ENCODE measurements at places on chromosomes 16 and 17. TPM values are rescaled to one million over a fixed set of nuclear protein-coding genes. Genes with fewer than 3 reads are reported as not detected.

- no peak for DNase-seq
These were observed 470.1 kb downstream of the TOX3 start for GRCh38 chr16:52076801-52077201.

DNA sequence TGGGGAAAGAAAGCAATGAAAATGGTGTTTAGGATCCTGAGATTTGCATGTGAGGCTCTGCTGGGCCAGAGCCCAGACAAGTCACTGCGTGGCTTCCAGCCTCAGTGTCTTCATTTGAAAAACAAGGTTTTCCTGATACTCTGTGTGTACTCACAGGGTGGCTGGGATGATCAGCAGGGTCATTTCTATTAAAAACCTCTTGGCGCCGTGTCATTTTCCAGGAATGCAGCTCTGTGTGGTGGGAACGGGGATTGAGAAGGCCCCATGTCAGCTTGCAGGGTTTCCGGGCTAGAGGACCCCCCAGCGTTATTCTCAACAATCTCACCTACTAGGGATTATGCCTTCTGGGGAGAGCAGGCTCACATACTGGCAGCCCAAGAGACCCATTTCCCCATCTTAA lies 73.5 kb downstream of the FOXL1 start:
- DNase-seq = no peak

DNA sequence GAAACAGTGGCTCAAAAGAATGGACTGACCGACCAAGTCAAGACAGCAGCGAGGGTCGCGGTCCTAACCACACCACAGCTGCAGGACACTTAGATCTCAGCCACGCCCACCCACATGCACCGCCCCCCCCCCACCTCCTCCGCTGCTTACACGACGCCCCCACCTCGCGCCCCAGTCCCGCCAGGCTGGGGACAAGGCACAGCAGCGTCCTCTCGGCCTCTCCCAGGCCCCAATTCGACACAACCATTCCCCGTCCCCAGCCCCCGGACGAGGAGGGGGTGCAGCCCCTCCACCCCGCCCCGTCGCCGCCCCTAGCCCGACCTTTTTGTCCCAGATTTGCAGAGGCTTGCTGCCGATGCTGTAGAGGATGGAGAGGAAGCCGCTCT lies 477 bp downstream of the CFAP20 start:
- no peak for DNase-seq

DNA sequence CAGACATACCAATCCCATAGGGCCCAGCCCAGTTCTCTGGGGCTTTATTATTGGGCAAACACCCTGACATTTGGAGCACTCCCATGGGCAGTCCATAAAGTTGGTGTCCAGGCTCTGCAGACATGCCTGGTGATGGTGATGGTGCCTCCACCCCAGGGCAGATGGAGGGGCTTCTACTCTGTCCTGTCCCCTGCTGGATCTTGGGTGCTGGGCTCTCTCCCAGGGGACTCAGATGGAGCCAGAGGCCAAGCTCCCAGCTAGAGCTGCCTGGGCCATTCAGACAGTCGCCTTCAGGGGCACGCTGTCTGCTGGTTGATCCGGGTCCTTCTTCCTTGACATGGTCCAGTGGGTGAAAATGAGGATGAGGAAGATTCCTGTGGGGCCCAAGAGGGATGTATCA lies 10.6 kb downstream of the CDH16 start:
- DNase-seq = no peak

- no peak for DNase-seq
These were observed 50.9 kb downstream of the ERCC4 start for GRCh38 chr16:13970708-13971422.

DNA sequence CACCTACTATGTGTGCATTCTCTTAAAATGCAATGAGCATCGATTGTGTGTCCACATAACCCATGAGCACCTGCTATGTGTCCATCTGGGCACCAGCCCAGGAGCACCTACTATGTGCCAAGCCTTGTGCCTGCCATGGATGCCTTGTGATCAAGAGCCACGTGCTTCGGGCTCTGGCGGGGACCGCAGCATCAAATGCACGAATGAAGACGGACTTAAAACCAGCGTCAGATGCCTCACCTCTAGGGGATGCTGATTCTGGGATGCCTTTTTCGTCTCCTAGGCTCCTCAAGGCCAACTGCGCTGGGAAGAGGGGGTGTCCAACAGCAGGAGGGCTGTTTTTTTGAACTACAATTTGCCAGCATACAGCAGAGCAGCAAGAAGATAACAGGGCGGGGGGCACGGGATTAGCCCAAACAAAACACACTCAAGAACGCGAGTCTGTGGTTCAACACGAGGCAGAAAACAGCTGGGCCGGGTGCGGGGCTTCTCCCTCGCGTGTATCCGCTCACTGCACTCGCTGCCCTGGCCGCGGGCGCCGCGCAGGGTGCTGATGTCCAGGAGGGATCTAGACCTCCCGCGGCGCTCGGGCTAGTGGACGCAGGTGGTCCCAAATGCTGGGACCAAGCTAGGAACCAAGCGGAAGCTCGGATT lies 1.2 kb upstream of the GLIS2 start:
- DNase-seq = no peak

DNA sequence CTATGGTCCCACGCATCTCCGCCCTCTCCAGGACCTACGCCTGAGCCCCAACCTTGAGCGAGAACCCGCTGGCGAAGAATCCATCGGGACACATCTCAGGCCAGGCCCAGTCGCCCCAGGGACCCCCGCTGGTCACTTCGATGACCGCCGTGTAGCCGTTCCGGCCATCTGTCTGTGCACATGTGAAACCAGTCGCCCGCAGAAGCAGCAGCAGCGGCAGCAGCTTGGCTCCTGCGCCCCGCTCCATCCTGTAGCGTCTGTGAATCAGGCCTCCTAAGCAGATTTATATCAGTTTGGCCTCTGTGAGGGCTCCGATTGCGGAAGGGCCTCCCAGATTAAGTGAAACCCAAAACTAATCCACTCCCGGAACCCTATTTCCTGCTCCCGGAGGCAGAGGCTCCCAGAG lies at the start of gene VMO1:
Gene VMO1 (minus strand): TSS at position 259 of the 406 bp plus-strand sequence. CDS start 12 bp downstream, at position 247.
- DNase-seq = no peak

The WNT3 gene
- total RNA-seq = not detected

The C17orf58 gene
- total RNA-seq = 23.0 TPM
